Activated T-helper 17 cell treated with anti-CD3 and anti-CD28 coated beads, Interleukin-2, amount 50 U/mL, for 72 hours (primary cell): ENCODE measurements at places on chromosomes 16 and 17. TPM values are rescaled to one million over a fixed set of nuclear protein-coding genes. Genes with fewer than 3 reads are reported as not detected.

DLG4 gene
- total RNA-seq = 5.9 TPM

CBFA2T3 gene
- total RNA-seq = not detected

CSF3 gene
- total RNA-seq = not detected

CTRB1 gene
- not detected for total RNA-seq

HS3ST4 gene
- total RNA-seq = not detected

NF1 gene
- 44.4 TPM for total RNA-seq

STXBP4 gene
- total RNA-seq = 5.6 TPM

OGFOD3 gene
- 16.2 TPM for total RNA-seq

CACNG4 gene
- total RNA-seq = not detected

MYADML2 gene
- total RNA-seq = not detected

IL17C gene
- total RNA-seq = 0.56 TPM

CCL14 gene
- not detected for total RNA-seq

KRTAP9-2 gene
- total RNA-seq = not detected

MYH13 gene
- total RNA-seq = not detected
